ENCODE measurements at places on chromosomes 3 and 15.

DNA sequence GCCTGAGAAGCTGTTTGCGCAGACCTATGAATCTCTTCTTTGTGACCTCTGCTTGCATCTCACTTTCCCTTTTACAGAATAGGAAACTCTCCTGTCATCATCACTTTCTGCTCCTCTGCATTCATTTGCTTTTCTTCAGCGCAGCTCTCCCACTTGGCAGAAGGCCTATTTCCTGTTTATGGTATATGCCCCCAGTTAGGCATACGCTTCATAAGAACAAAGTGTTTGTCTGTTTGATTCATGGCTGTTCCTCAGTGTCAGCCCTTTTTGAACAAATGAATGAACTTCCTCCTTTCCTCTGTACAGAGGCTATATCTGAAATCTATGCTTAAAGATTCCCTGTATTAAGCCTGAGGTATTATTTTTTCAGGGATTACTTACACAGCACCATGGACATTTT lies 1216.9 kb upstream of the GBE1 start:
- DNase-seq, result no peak

DNA sequence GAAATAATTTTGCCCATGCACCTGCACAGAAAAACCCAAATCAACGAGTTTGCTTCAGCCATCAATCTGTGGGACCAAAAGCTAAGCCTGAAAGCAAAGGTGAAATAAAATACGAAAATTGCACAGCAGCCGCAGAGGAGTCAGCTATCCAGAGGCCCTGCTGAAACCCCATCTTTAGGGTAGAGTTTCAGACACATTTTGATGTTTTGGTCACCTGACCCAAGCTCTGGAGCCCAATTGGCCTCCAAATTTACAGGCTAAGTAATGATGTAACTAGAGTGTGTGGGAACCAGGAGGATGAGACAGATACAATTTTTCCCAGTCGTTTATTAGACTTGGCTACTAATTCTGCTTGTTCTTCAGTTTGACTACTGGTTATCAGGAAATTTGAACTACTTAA lies 308.6 kb upstream of the ATP11B start:
- DNase-seq, result no peak

DNA sequence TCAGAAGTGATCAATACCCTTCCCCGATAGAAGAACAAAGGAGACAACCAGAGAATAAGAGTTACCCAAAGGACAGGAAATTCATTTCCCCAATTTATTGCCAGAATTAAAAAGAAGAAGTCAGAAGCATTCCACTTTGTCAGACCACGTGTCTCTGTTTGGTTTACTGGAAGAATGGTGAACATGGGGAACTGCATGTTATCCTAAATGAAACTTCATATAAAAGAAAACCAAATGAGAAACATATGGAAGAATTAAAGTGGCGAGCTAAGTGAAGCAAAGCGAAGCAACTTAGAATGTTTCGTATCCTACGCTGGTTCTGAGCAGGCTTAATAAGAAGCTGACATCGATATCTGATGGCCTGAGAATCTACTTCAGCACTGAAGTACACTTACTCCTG lies 190.7 kb downstream of the MAGI1 start:
- DNase-seq, result no peak

GRCh38 chr3:55127565-55127964 lies 199.7 kb upstream of the LRTM1 start:
- DNase-seq, result no peak

- no peak for DNase-seq
Observed at GRCh38 chr15:75523011-75523410, 56.1 kb downstream of the PTPN9 start.

DNA sequence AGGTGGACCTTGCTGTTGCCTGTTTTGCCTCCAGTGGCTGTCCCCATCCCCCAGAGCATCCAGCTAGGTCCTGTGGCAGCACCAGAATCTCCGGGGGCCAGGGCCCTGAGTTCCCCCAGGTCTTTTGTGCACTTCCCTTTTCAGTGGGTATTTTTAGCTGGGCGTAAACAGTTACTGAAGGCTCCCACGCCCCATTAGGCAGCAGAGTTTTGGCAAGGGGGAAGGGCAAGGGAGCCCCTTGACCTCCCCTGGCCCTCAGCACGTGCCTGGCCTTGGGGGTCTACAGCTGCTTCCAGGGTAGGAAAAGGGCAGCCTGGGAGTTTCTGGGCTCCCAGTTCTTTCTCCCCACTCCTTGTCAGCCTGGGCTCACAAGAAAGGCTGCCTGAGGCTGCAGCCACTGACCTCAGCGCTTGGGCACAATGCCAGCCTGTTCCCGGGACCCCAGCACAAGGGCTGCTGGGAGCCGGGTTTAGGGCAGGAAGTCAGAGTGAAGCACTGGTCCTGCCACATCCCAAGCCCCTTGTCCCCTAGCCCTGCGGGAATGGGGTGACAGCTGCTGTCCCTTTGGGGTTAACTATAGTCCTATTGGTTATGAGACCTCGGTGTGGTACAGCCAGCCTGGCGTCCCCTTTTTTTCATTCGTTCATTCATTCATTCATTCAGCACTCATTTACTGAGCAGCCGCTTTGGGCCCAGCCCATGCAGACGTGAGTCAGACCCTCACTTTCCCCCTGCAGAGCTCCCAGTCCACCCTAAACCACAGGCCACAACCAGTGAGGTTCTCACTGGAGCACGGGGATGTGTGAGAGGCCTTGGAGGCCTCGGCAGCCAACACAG lies 8.4 kb downstream of the CSK start:
- DNase-seq, result no peak

Measured in chondrocyte (in vitro differentiated cells).